ENCODE measurements at places on chromosomes 2 and 18.
A peak's percentile ranks its signal among the peaks of the same experiment; 100 is the strongest.

GRCh38 chr2:205765151-205765550 is 82.8 kb downstream of the NRP2 start:
- DNase-seq = no peak

DNA sequence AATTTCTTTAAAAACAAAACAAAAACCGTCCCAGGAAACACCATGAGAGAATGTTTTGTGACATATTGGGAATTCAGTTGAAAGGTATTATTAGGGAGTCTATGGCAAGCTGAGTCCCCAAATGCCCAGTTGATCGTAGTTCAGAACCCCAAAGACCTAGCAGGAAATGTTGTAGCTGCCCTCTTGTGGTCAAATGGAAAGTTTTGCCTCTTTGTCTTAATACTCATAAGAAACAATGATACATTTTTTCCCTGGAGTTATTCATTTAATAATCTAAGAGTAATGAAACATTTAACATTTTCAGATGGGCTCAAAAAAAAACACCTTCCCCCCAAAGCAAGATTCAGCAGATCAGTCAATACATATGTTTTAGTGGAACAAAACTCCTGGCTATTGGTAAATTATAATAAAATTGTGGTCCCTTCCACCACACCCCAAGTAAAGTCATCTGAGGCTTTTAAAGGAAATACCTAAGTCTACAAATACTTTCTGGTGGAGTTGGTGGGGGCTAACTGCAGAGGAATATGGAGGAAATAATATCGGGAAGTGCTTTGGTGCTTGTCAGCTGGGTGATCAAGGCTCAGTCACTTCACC is 37.8 kb upstream of the EFEMP1 start:
- peak; percentile 30 for DNase-seq

DNA sequence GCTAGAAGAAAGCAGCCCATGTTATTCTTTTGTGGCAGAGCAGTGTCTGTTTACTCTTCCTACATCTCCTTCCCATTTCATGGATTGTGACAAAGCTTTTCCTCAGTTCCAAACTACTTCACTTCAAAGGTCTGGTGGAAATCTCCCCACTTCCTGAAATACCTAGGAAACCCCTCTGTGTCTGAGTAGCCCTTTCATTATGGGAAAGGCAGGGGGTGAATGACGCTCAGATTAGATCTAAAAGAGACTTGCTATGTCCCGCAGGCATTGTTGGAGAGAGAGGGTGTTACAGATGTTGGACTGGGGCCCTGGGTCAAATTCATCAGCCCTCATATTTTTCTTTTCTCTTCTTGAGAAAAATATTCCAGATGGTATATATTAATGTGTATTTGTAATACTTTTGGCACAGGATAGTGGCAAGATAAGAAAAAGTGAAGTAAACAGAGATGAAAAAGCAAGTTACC is 675.0 kb downstream of the IRS1 start:
- DNase-seq = no peak

GRCh38 chr2:208040199-208041171 is 15.2 kb upstream of the PLEKHM3 start:
- DNase-seq = peak; percentile 38

GRCh38 chr2:101205521-101206479 is 46.9 kb upstream of the CNOT11 start:
- peak; percentile 43 for DNase-seq

- DNase-seq = no peak
These were observed 325.1 kb downstream of the RNF144A start for GRCh38 chr2:7242189-7242867.

DNA sequence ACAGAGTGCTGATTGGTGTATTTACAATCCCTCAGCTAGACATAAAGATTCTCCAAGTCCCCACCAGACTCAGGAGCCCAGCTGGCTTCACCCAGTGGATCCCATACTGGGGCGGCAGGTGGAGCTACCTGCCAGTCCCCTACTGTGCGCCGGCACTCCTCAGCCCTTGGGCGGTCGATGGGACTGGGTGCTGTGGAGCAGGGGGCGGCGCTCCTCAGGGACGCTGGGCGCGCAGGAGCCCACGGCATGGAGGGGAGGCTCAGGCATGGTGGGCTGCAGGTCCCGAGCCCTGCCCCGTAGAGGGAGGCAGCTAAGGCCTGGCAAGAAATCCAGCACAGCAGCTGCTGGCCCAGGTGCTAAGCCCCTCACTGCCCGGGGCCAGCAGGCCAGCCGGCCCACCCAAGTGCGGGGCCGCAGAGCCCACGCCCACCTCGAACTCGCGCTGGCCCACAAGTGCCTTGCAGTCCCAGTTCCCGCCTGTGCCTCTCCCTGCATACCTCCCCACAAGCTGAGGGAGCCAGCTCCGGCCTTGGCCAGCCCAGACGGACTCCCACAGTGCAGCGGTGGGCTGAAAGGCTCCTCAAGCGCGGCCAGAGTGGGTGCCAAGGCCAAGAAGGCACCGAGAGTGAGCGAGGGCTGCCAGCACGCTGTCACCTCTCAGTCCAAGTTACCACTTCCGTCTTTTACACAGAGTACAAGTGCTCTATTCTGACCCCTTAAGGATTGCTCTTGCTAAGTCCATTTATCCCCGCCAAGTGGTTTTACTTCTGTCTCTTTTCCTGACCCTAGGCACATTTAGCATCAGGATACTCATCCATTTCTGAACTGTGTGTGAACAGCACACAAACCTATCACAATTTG is 1.7 kb upstream of the RPE start:
- DNase-seq = no peak

- no peak for DNase-seq
These were observed 238.3 kb downstream of the MYCN start for GRCh38 chr2:16178551-16179130.

GRCh38 chr2:120538691-120539423 is 192.9 kb downstream of the INHBB start:
- no peak for DNase-seq

DNA sequence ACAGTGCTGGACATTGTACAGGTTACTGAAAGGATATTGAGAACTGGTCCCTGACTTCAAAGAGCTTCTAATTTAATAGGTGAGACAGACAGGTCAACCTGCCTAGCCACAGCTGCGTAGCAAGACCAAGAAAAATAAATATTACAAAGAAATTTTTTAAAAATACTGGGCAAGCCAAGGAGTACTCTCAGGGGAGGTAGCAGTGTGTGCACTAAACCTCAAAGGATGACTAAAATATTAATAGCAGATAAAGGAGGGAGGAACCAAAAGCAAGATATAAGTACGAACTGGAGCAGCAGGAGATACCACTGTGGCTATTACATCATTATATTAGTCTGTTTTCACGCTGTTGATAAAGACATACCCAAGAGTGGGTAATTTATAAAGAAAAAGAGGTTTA is 14.9 kb downstream of the SCG2 start:
- DNase-seq = no peak

DNA sequence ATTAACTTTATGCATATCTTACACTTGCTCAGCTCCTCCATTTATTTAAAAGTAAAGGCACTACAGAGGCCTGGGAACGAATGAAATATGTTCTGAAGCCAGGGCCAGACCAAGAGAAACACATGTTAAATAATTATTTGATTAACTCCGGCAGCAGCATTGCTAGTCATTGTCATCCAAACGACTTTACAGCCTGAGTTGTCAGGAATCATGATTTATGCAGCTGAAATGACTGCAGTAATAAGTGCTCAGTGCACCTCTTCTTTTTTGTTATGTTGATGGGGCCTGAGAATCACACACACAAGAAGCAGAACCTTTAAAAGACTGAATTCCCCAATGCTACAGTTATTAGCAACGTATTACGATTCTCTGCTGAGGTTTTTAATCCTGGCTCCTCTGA is 58.9 kb downstream of the EPHA4 start:
- DNase-seq = no peak

GRCh38 chr2:182066400-182067087 is 80.9 kb downstream of the PPP1R1C start:
- DNase-seq = no peak

DNA sequence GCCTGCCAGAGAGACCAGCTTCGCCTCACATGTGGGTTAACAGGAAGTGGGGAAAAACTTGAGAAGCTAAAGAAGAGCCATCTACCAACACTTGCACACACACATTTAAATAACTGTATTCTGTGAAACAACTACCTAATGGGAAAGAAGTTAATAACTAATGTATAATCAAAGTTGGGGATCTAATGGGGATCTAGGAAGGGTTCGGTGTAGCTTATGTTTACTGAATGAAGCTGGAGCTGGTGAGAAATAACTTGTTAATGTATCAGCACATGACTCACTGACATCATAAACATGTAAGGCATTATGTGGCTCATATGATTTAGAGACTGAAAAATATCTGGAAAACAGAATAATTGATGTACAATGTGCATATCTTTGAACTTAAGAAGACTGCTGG is 421.3 kb upstream of the NXPH2 start:
- DNase-seq = no peak

DNA sequence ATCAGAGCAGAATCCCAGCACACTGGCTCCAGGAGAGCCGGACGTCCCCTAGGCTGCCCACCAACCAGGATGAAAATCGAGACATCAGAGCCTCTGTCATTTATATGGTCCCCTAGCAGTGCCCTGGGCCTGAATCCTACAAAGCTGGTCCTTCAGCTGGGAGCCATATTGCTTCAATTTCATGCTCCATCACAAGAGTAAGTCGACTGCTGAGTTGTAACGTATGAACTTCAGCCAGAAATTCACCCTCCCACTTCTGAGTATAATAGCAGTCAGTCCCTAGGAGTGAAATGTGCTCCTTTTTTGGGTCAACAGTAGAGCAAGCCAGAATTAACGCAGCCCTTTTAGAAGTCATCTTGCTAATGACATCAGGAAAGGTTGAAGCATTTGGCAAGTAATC is 126.4 kb downstream of the CCBE1 start:
- no peak for DNase-seq

DNA sequence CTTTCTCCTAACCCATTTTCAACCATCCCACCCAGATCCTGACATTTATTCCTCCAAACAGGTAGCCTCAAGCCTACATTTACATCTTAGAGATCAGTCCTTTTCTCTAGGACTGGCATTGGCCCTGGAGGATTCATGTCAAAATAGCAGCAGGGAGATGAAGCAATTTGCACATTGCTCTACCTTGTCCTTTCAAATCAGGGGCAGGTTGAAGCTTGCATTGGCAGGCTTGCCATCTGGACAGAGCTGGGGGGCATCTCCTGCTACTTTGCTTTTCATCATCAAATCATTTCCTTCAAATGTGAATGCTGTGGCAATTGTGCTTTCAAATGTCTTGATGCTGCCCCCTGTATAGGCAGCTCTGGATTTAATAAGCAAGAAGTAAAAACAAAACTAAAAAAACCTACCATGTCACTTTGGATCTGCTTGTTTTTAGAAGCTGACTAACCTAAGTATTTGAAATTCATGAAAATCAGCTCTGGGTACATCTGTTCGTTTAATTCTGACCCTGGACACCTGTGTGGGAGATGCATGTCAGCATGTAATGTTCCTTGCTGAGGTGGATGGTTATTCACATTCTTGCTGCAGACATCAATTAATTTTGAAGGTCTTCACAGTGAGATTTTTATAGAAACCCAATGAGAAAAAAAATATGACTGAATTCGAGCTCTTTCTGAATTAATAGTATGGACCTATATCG is 47.9 kb downstream of the KIF5C start:
- no peak for DNase-seq

DNA sequence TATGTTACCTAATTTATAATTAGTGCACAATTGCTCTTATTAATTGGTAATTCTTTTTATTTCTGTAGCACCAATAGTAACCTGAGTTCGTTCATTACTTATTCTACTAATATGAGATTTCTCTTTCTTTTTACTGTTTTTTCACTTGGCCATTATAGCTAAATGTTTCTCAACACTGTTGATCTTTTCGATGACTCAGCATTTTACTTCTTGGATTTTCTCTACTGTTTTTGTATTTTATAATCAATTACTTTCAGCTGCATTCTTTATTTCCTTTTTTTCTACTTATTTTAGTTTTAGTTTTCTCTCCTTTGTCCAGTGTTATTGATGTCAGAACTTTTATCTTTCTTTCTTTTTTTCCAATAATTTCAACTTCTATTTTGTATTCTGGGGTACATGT is 589.4 kb upstream of the SOX11 start:
- DNase-seq = no peak

GRCh38 chr18:36513556-36513955 is 216.0 kb downstream of the FHOD3 start:
- peak; percentile 24 for DNase-seq

GRCh38 chr2:202165945-202166344 is 72.5 kb downstream of the SUMO1 start:
- no peak for DNase-seq
